ENCODE measurements at places on chromosomes 2 and 18. TPM values are rescaled to one million over a fixed set of nuclear protein-coding genes. Genes with fewer than 3 reads are reported as not detected.

Gene COL4A4
- under 0.01 TPM for total RNA-seq

Gene RNPEPL1
- total RNA-seq = 49.9 TPM

Gene SPC25
- 3.0 TPM for total RNA-seq

Gene POTEJ
- 0.16 TPM for total RNA-seq

Gene HAAO
- not detected for total RNA-seq

Gene CCDC74A
- 3.7 TPM for total RNA-seq
